ENCODE measurements at places on chromosomes 7 and 10.

- ATAC-seq = no peak
These were observed 239.8 kb downstream of the TCERG1L start for GRCh38 chr10:131071721-131072120.

DNA sequence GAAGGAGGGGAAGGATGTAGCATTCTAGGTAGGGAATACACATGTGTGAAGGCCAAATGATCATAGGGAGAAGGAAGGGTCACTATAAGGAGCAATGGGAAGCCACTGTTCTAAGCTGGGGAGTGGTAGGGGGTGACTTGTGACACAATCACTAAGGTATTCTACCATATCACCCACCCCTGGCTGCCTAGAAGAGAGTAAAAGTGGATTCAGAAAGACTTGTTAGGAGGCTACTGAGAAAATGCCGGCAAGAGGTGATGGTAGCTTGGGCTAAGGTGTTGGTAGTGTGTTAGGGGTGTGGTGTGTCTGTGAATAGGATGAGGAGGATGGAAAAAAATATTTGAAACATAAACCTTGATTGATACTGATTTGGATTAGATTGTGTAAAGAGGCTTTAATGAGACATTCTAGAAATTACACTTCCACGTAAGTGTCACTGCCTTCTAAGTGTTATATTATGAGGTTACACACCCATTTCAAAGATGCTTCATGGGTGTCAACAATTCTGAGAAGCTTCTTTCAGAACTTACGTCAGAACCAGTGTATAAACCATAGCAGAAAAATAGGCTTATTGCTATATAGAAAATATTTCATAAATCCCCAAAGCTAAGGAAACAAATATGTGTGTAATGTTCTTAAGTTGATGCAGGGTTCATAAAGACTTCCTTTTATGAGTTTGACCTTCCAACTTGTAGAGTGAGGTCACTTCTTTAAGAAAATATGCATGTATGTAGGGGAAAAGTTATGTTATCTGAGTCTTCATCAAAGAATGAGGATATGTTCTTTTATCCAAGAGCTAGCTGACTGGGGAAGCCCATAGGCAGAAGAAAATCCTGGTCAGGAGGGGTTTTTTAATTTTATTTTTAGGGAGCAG, 5.6 kb upstream of the BPGM start:
- ATAC-seq = no peak

- no peak for ATAC-seq
These were observed 749.0 kb downstream of the SUGCT start for GRCh38 chr7:40883826-40884225.

DNA sequence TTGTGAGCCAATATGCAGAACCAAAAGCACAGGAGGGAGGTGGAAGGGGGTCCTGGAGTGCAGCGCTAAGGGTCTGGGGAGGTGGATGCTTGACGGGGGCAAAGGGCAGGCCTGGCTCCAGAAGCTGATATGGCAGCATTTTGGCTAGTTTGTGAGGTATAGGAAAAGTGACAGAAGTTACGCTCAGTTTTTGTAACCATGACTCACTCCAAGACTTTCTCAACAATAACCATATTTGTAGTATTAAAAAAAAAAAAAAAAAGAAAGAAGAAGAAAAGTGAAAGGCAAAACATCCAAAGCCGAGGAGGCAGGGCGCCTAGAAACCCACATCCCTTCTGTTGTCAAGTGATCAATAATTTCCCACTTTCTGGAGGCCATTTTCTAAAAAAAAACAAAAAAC, 92.3 kb downstream of the RNF216 start:
- ATAC-seq = no peak

DNA sequence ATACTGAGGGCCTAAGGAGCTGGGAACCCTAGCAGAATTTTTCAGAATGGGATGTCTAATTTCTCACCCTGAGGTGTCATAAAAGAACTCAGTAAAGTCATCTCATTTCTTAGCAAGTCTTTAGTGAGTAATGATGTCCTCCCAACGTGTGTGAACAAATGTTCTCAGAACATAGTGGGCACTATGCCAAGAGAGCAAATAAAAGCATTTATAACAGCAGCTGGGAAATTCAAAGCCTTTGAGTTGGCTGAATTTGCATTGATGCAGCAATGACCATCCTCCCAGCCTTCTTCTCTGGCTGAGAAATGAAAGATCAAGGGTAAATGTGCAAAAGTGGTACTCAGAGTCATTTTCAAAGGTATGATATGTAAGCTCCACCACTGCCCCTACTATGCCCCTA, 109.4 kb downstream of the FAM107B start:
- ATAC-seq = no peak

- ATAC-seq = no peak
These were observed 307.4 kb downstream of the FZD1 start for GRCh38 chr7:91571601-91572000.

DNA sequence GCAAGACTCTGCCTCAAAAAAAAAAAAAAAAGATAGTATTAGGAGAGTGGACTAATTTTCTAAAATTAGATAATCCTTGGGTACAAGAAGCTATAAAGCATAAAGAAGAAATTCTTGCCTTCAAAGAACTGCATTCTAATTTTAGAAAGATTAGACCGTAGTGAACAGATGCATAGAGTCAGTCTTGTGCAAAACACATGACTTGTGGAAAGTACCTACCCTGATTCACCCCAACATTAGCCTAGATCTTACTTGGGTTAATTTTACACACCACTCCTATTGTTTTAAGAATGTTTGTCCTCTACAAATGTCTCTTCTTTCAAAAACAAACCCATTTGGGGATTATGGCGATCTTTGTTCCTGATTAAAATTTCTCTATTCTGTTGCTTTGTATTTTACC, 38.9 kb upstream of the SP8 start:
- no peak for ATAC-seq

Data from stimulated activated memory B cell treated with anti-CD40 and anti-IgM and Interleukin-4, amounts not matched to agents 10 μg/mL and 1 μg/mL and 100 μg/mL, for 72 hours (primary cell).